ENCODE measurements at places on chromosomes 5 and 9.
A peak's percentile ranks its signal among the peaks of the same experiment; 100 is the strongest.

DNA sequence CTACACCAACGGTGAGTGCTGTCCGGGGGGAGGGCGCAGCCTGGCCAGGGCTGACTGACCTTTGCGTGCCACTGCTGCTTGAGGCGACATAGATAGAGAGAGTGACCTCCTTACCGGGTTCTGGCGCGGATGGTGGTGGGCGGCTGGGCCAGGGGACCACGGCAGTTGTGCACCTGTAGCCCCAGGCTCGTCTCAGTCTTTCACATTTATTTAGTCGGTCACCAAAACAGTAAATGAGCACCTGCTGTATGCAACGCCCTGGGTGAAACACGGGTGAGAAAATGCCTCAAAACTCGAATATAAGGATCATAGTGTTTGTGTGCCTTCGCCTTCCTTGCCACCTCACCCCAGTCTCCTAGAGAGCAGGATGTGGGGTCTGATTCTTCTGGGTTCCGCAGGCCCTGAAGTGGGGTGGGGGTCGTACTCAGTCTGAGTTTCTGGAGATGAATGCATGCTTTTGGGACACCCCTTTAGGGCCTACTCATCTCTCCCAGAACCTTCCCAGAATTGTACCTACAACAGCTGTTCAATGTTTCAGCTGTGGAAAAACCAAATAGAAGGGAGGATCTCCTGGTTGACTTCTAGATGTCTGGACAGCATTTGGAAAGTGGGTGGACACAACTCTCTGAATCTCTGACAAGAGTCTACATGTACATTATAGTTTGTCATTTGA lies 714 bp downstream of the SEC24A start:
- DNase-seq = no peak

DNA sequence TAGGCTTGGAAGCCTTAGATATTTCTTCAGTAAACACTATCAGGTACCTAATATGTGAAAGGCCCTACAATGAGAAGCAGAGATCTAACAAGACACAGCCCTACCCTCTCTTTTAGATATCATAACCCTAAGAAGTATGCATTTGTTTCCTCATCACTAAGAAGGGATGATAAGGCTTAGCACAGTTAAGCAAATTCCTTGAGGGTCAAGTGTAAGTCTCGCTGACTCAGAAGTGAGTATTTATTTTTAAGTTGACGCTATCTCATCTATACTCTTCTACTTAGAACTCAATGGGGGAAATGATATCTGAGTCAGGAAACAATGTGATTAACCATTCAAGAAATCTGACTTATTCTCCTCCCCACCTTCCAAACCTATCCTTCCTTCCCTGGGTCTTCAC lies 149.7 kb downstream of the ESM1 start:
- DNase-seq = no peak

- no peak for DNase-seq
These were observed 32.3 kb downstream of the TMEM174 start for GRCh38 chr5:73205305-73205704.

DNA sequence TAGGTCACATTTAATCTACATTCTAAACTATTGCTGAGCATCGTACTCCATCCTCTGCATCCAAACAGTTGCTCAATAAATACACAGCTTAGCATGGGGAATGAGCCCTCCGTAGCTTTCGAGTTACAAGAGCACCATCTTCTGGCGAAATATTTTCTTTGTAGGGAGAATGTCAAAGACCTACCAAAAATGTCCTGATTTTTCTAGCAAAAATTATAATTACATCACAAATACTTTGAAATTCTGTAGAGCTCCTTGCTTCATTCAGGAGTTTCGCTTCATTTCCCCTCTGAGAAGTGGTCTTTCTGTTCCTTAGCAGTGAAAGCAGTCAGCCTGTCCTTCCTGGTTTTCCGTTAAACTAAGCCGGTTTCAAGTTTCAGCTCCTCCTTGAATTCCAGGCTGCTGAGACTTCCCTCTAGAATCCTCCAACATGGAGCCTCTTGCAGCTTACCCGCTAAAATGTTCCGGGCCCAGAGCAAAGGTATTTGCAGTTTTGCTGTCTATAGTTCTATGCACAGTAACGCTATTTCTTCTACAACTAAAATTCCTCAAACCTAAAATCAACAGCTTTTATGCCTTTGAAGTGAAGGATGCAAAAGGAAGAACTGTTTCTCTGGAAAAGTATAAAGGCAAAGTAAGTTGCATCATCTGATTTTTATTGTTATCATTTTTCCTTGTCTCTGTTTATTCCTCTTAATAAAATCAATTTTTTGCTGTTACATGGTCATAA lies at the start of gene GPX8:
GPX8 (plus strand) TSS at position 409 of the 730 bp plus-strand sequence; CDS start at position 431, 22 bp downstream.
- DNase-seq = peak; percentile 89

GRCh38 chr9:106025453-106025852 lies 331.1 kb downstream of the TMEM38B start:
- DNase-seq = peak; percentile 36

DNA sequence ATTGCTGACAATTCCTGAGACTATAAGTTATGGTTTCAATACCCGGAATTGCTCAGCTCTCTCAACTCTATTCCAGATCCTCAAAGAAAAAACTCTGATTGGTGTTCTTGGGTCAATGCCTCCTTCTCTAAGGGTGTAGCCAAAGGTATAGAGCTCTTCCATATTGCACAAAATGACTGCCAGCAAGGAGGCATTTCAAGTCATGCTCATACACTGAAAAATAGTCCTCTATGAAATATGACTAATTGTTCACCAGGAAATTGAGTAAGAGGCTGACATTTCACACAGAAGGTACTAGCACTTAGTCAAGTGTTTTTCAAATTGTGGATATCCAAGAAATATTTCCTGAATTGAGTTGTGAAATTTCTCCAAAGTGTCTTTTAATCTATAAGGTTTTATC lies 111.1 kb upstream of the KLF9 start:
- DNase-seq = no peak

GRCh38 chr5:151686674-151687407 lies at the start of gene SPARC:
Gene SPARC, minus strand, starts transcription at chr5:151686915. Its CDS starts 10,727 bp downstream, at chr5:151676188.
- DNase-seq = peak; percentile 94

- no peak for DNase-seq
These were observed 103.3 kb downstream of the CWC27 start for GRCh38 chr5:64872044-64872443.

DNA sequence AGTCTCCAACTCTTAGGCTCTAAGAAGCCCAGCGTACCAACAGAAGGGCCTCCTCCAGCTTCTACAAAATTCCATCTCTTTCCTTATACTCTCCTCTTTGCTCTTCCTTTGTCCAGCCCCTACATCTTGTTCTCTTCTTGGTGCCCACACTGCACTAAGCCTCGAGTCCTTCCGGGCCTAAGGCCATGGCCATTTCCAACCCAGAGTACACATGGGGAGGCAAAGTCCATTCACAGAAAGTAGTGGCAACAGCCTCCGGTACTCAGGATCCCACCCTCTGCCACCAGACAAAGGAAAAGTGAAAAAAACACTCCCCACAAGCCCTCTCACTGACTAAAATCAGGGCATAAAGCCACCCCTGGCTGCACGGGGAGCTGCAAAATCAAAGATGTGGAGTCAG lies 60.3 kb downstream of the SAXO1 start:
- no peak for DNase-seq

- DNase-seq = no peak
These were observed 96.9 kb upstream of the IL6ST start for GRCh38 chr5:56091664-56092063.

DNA sequence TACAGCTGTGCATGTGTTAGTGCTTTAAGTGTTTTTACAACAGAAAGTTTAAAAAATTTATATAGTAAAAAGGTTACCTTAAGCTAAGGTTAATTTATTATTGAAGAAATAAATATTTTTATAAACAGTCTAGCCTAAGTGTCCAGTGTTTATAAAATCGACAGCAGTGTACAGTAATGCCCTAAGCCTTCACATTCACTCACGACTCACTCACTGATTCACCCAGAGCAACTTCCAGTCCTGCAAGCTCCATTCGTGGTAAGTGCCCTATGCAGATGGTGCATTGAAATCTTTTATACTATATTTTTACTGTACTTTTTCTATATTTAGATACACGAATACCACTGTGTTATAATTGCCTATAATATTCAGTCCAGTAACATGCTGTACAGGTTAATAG lies 159.1 kb downstream of the ROR2 start:
- DNase-seq = no peak

GRCh38 chr9:114431003-114431402 lies 43.2 kb upstream of the AKNA start:
- no peak for DNase-seq

Data from GM23338 (cell line).